Left renal cortex interstitium (tissue), 4 donors: ENCODE measurements at places on chromosomes 4 and X.

GRCh38 chrX:78658845-78659744 is at the start of gene RTL3:
Gene RTL3, minus strand, starts transcription at chrX:78659328. Its CDS starts 908 bp downstream, at chrX:78658420.
- DNase-seq = no peak

DNA sequence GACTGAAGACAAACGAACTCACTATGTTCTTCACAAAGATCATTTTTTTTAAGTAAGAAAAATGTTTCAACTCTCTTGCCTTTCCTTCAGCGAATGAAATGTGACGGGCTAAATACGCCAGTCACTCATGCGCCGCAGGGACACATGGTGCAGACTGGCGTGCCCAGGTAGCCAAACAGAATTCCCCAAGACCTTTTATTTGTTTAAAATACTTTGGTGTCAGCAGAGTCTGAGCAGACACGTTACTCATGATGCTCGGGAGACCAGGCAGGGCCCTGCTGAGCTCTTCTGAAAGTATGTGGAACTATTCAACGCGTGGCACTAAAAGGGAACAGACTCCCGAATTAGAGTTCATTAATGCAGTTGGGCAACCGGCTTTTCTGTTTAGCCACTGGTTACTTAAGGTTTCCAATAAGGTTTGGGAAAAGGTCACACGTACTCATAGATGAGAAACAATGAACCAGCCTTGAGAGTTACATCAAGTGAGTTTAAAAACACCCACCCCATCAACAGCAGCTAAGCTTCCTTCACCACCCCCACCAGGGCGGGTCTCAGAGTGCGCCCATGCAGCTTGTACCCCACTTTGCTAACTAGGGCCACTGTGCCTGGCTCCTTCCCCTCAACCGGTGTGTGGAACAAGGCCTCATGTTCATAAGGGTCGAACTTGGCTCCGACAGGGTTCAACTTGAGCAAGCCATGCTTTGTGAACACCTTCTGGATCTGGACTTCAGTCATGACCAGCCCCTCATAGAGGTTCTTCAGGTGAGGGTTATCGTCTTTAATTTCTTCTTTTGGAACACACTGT is 7.3 kb downstream of the GRPEL1 start:
- no peak for DNase-seq

GRCh38 chr4:42906341-42906740 is 13.8 kb downstream of the GRXCR1 start:
- DNase-seq = no peak

DNA sequence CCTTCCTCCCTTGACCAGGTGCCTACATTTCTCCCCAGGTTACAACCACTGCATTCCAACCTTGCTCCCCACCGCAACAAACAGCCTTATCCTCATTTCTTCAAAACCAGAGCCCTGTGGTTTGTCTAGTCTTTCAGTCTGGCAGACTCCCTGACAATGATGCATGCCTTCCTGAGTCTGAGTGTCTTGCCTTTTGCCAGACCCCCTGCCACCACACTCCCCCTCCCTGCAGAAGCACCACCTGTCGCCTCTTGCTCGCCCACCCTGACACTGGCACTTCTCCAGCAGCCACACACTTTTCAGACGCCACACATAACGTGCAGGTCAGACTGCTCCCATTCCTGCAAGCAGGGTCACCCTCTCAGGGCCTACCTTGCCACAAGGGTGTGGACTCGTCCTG is 349.2 kb upstream of the NOCT start:
- no peak for DNase-seq

DNA sequence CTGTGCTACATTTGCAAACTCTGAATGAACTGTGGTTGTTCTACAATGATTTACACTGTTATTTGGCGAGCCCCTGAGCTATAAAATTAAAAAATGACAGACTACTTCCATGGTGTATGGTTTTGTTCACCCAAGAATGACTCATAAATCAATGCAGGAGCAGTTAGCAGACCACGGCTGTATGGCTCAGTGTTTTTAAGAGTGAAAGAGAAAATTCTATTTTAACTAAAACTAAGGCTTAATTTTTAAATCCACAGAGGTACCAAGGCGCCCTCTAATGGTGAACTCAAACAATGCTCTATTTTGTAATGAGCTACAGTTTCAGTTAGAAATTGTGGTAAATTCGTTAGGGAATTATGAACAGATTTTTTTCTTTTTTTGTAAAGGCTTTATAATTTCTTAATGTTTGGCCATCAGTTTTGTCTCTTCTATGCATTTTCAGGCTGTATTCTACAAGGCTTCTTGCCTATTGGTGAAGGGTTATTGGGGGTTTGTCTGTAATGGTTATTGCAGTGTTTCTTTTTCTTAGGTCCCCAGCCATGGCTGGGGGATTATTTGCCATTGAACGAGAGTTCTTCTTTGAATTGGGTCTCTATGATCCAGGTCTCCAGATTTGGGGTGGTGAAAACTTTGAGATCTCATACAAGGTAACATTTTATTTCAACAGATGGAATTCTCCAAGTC is 32.5 kb downstream of the HMGB2 start:
- peak; percentile 32 for DNase-seq

- no peak for DNase-seq
These were observed 195.3 kb upstream of the LNX1 start for GRCh38 chr4:53786632-53787031.

DNA sequence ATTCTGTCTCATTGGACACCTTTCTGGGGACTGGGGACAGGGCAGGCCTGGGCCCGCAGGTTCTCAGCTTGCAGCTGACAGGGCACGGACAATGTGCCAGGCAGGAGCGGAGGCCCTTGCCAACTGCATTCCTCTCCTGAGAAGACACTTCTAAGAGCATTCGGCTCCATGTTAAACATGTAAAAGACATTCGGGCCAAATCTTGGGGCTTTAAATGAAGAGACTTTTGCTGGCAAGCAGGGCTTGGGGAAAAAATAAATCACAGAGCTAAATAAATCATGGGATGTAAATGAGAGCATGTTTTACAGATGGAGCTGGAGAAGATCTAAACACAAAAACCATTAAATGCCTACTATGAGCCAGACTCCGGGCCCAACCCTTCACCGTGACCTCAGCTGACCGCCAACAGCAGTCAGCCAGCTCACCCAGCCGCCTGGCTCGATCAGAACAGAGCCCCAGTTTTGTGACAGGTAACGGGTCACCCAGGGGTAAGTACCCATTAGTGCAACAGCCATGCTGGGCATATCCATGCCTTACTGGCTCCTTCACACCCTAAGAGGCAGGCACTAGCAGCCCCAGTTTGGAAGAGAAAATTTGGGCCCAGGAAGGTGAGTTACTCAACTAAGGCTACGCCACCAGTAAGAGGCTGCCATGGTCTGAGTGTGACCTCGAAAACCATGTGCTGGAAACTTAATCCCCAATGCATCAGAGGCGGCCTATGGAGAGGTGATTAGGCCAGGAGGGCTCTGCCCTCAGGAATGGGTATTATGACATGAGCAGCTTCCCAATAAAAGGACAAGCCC is 14.7 kb downstream of the WDR1 start:
- DNase-seq = no peak

- peak; percentile 1 for DNase-seq
These were observed 218.2 kb downstream of the IDS start for GRCh38 chrX:149286940-149287349.

GRCh38 chr4:38188136-38188535 is 227.9 kb downstream of the PTTG2 start:
- DNase-seq = no peak

DNA sequence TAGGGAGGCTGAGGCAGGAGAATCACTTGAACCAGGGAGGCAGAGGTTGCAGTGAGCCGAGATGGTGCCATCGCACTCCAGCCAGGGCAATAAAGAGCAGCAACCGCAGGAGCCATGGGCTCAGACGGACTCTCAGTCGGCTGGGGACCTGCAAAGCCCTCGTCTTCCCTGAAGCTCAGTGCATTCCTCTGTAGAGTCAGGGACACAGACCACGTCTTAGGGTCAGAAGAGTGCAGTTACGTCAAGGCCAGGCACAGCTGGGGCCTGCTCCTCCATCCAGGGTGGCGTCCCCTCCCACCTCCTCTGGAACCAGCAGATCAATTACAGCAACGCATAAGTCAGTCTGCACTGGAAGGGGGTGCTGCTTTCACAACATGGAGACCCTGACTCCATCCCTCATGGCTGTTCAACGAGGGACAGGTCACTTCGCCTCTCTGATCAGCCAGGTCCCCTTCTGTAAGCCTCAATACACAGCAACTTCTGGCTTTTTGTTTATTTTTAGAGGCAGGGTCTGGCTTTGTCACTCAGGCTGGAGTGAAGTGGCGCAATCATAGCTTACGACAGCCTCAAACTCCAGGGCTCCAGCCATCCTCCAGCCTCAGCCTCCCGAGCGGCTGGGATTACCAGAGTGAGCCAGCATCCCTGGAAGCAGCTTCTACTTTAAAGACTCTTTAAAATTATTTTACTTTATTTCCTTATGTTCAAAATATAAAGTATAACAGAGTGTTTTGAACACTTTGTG is 76.4 kb downstream of the ZFYVE28 start:
- no peak for DNase-seq

- DNase-seq = no peak
These were observed 2.1 kb upstream of the ADH5 start for GRCh38 chr4:99090481-99091215.

DNA sequence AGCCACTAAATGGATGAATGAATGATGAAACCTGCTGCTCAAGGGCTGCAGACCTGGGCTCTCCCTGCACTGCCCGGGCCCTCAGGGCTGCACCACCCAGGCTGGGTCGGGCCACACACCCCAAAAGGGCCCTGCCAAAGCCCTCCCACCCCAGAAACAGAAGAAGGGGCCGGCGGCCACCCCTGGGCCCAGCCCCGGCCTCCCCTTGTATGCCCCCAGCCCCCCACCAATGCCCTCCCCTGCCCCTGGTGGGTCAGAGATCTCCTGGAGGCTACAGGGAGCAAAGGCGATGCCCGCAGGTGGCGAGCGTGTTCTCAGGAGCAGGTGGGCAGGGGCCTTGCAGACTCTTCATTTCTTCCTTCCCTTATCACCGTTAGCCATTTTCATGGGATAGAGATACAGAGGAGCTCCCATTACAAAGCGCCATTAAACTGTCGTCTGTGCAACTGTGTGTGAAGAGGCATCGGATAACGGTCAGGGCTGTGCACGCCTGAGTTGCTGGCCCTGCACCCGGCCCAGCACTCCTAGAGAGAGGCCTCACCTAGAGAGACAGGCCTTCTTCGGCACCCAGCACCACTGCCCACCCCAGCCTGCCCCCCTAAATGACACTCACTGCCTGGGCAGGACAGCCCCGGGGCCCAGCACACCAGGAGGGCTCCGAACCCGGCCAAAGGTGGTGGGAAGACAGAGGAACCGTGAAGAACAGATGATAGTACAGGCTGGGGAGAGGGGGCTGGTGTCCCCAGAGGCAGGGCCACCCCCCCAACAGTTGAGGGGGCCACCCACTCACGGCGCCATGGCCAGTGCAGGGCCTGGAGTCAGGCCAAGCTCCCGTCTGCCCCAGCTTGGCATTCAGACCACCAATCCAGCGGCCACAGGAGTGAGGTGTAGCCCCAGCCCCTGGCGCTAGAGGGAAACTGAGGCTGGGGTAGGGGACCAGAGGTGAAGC is 133.7 kb downstream of the FAM53A start:
- DNase-seq = no peak

GRCh38 chr4:2574863-2575262 is 38.4 kb downstream of the FAM193A start:
- no peak for DNase-seq

DNA sequence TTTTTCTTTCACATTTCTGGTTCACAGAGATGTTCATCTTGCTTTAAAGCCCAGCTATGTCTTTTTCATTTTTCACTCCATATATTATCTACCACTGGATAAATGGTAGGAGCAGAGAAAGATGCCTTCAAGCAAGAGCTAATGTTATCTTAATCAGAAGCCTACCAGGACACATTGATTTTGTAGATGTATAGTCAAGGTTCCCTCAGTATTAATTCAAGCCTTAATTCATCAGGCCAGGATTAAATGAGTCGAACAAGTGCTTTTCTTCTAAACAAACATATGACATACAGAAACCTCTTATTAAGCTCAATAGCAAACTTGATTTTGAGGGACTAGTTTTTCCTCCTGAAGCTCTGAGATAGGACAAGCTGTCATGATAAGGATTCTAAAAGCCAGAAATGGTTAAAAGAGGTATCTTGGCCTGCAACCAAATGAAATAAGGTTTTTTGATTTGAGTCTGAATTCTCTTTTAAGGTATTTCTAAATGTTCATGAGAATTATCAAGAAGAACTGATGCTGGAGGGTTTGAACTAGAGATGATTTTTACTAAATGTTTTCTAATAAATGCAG is 81.7 kb upstream of the FTHL17 start:
- no peak for DNase-seq
